ENCODE measurements at places on chromosomes 2 and 18. TPM values are rescaled to one million over a fixed set of nuclear protein-coding genes. Genes with fewer than 3 reads are reported as not detected.

Gene CYBRD1
- 124 TPM for polyA plus RNA-seq

Gene MC2R
- polyA plus RNA-seq = not detected

Gene RAX
- not detected for polyA plus RNA-seq

Gene MARCHF7
- 30.3 TPM for polyA plus RNA-seq

Gene FASTKD1
- 17.6 TPM for polyA plus RNA-seq

Gene MRO
- polyA plus RNA-seq = 0.13 TPM

Gene GNLY
- 0.43 TPM for polyA plus RNA-seq

Gene MGAT4A
- polyA plus RNA-seq = 18.4 TPM

Measured in aorta (tissue), 5 donors.